ENCODE measurements at places on chromosomes 5 and 9.

DNA sequence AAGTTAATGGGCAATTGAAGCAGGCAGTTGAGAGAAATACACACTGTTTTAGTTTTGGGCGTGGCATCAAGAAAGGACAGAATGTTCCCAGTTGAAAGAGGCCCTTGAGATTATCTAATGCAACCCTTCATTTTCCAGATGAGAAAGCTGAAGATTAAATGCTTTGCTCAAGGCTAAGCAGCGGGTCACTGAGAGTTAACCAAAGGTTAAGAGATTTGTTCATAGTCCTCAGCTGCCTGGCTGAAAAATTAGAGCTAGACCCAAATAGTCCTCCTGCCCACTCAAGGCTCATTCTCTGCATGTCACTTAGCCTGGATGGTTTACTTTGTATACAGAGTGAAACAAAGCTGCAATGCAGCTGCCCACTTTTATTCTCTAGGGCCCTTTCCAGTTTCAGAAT is 46.7 kb upstream of the MAMDC2 start:
- DNase-seq, result no peak

DNA sequence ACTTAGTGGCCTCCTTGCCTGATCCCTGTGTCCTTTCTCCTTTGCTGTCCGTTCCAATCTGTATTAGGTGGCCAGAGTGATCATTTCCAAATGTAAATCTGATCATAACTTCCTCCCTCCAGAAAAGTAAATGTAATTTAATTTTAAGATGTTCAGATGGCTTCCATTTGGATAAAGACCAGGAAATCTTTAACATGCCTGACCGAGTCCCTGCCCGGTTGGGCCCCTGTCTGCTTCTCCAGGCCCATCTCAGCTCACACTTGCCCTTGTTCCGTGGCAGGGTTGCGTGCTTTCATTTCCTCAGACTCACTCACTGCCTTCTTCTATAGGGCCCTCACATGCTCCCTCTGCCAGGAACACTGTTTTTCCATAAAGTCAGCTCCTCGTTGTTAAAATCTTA is 7.6 kb downstream of the MAP3K1 start:
- DNase-seq, result no peak

DNA sequence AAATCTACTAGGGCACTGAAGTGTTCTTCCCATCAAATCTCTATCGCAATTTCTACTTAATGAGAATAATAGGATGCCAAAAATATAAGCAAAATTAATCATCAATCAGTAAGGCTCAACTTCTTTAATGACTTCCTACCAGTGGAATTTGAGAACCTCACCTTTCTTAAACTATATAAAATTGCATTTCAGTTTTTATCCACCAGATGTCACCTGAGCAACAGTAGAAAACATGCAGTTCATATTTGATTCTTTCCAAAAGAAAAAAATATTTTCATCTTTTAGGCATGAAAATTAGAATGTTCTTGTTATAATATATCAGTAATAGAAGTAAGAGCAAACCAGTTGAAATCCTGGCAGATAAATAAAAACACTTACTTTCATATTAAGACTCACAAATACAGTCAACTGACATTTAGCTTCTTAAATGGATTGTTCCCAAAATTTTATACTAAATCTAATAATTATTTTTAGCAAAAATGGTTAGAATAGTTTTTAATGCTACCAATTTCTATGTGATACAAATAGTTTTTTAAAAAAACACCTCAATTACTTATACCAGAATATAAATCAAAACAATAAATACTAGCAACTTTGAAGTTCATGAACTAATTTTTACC is 13.4 kb upstream of the CCDC112 start:
- DNase-seq, result peak; percentile 40

GRCh38 chr5:1292846-1293415 is 1.9 kb downstream of the TERT start:
- no peak for DNase-seq

DNA sequence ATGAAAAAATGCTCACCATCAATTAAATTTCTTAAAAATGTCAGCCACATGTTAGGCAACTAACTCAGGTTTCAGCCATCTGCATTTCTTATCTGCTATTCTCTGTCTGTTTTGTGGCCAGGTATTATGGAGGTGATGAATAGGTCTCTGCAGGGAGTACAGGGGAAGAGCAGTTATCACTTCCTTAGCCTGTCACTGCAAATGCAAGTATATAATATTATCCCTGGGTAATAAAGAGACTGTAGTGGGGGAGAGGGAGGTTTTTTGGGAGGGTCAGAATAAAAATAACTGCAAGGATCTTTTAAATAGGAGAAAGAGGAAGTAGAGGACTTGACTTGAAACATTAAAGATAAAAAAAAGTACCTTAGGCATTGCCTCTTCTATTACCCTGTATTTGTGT is 49.6 kb upstream of the PTGER4 start:
- peak; percentile 48 for DNase-seq

DNA sequence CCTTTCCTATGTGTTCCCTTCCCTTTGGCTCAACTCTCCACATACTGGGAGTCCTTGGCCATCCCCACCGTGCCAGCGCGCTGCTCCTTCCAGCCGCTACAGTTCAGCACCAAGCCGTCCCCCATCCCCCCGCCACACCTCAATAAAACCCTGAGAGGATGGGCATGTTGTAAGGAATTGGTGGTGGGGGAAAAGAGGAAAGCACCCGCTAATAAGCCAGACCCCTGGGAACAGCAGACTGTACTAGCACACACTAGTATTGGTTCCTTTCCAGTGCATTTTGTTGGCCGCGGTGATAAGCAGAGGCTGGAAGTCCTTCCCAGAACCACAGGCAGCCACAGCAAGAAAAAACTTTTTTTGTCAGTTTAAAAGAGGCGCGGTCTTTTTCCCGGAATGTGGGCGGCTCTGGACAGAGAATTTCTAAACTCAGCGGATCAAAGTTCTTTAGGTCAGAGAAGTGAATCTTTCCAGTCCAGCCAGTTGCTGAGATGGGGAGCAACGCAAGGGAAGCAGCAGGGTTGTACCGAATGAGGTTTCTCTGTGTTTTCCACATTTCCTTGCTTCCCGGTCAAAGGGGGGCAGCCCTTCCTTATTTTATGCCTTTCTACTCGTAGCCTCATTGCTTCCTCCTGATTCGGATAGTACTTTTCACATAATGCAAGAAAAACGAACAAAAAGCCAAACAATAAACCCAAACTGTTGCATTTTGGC is 2.1 kb downstream of the CHSY3 start:
- DNase-seq, result peak; percentile 19
